ENCODE measurements at places on chromosomes 16 and 17.

GRCh38 chr16:86060381-86061317 is 161.7 kb downstream of the IRF8 start:
- peak; percentile 54 for DNase-seq

DNA sequence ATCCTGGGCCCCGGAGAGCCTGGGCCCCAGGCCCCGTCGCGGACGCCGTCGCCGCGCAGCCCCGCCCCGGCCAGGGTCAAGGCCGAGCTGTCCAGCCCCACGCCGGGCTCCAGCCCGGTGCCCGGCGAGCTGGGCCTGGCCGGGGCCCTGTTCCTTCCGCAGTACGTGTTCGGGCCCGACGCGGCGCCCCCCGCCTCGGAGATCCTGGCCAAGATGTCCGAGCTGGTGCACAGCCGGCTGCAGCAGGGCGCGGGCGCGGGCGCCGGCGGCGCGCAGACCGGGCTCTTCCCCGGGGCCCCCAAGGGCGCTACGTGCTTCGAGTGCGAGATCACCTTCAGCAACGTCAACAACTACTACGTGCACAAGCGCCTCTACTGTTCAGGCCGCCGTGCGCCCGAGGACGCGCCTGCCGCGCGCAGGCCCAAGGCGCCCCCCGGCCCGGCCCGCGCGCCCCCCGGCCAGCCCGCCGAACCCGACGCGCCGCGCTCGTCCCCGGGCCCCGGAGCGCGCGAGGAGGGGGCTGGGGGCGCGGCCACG is 36.8 kb upstream of the ZC3H18 start:
- DNase-seq = no peak

DNA sequence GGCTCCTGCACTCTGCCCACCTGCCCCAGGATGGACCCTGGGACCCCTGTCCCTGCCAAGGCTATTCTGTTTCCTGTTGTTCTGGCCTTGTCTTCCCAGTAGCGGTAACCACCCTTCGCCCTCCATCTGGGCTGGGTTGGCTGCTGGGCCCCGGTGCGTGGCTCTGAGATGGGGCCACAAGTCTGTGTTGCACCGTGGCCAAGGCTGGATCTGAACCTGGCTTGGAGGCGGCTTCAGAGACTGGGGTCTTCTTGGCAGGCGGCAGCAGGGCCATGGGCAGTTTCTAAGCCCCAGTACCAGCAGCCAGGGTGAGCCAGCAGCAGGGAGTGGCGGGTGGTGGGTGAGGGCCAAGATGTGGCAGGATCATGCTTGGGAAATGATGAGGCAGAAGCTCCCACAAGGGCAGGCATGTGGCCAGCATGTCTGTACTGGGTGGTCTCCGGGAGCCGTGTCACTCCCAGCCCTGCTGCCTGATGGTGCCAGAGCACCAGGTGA is 12.6 kb downstream of the MAP2K3 start:
- DNase-seq = no peak

DNA sequence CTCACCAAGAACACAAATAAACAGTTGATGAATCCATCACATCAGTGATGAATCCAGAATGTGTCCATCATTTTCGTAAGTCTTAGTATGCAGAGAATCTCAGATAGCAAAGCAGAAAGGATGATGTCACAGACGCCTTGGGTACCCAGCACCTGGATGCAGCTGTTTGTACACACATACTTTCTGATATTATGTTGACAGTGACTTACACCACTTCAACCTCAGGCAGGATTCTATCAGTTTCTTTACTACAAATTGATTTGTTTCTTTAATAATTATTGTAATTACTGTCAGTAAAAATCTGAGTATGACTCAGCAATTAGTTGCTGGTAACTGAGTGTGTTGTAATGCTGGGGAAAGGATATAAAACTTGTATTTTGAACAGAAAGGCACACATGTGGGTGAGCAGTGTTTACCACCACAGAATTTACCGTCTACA is 159.8 kb downstream of the RPTOR start:
- no peak for DNase-seq

GRCh38 chr17:80295146-80295545 is 34.5 kb downstream of the RNF213 start:
- no peak for DNase-seq

- DNase-seq = peak; percentile 71
Measured at GRCh38 chr17:13003454-13003851, 14.4 kb downstream of the ELAC2 start.

DNA sequence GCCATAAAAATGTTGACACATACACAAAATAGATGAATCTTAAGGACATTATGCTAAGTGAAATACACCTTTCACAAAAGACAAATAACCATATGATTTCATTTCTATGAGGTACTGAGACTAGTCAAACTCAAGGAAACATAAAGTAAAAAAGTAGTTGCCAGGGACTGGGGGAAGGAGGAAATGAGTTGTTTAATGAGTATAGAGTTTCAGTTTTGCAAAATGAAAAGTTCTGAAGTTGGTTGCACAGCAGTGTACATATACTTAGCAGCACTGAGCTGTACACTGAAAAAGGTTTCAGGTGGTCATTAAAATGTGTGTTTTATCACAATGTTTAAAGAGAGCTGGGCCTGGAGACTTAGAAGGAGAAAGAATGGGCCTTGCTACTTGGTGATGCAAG is 4.7 kb upstream of the SLC13A2 start:
- no peak for DNase-seq

- DNase-seq = no peak
Measured at GRCh38 chr17:64622931-64623654, 39.0 kb downstream of the SMURF2 start.

- DNase-seq = no peak
Measured at GRCh38 chr16:87995644-87996043, 44.4 kb downstream of the BANP start.

- no peak for DNase-seq
Measured at GRCh38 chr17:70137451-70138230, 31.7 kb upstream of the KCNJ2 start.

GRCh38 chr17:17150448-17150800 is 55.7 kb downstream of the PLD6 start:
- DNase-seq = no peak

DNA sequence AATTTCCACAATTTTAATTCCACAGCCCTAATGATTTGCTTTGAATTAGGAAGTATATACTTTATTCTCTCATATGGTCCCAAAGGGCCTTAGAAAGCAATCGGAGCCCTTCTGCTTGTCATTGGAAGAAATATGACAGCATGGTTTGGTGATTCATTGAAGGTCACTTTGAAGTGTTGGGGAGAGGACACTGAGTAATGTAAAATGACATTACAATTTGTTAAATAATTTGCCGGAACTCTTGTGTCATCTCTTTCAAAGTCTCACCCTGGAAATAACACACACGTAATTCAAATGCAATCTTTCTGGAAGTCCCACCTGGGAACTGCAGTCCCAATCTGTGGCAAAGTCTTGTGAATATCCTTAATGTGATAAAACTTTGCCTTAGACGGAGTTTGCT is 59.8 kb downstream of the BMERB1 start:
- DNase-seq = no peak

DNA sequence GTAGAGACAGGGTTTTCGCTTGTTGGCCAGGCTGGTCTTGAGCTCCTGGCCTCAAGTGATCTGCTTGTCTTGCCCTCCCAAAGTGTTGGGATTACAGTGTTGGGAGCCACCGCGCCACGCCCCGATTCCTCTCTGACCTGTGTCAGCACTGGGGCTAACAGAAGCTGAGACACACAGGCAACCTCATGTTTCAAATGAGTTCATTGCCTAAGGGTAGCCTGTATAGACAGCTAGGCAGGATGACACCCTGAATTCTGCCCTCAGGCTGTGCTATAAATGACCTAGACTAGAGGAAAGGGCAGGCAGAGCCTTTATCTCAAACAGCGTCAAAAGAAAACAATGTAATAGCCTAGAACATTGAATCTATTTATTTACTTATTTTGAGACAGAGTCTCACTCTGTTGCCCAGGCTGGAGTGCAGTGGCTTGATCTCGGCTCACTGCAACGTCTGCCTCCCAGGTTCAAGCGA is 2.3 kb upstream of the CDK3 start:
- DNase-seq = no peak

DNA sequence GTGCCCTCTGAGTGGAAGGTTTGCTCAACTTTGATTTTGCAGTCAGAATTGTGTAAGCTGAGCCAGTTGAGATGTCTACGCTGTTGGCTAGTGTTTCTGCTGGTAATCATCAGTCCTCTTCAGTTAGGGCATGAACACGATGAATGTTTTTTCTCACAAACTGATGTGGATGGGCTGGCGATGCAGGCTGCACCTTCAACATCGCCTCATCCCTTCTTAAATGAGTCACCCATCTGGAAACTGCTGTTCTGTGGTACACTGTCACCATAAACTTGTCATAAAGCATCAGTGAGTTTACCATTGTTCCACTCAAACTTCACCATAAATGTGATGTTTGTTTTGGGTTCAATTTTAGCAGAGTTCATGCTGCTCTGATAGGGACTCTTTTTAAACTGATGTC is 8.4 kb downstream of the C16orf95 start:
- DNase-seq = peak; percentile 10

DNA sequence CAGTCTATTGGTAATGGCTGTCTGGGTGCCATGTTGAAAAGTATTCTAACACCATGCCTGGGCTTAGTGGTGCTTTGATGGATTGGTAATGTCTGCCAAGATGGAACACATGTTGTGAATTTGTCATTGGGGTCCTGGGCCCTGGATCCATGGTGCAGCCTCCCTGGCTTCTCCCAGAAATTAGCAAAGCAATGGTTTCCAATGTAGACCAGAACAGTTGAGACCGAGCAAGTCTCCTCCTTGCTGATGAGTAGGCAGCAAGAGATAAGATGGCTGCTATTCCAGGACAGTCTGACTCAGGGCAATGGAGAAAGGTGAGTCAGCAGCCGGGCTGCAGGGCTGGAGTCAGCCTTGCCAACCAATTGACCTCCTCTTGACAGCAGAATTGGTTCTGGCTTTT is 30.8 kb downstream of the GPR139 start:
- no peak for DNase-seq

DNA sequence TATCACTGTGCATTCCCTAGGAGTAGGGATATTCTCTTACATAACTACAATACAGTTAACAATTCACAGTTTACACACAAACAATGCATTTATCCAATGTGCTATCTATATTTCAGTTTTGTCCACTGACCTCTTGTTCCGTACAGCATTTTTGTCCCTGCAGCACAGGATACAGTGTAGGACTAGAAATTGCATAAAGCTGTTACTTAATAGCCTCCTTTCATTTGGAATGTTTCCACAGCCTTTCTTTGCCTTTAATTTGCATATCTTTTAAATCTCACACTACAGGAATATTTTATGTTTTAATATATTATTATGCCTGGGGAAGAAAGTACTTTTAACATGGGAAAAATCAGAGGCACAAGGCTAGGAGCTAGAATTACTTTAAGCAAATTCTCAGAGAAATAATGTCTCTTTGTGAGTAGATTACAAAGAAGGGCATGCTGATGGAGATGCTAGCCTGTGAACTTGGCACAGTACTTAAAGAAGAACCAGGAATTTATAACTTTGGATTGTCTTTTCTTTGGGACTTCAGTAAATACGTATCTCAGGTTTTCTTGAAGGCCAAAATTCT is 144.3 kb downstream of the ITFG1 start:
- no peak for DNase-seq

GRCh38 chr17:55350825-55351205 is 70.8 kb downstream of the MMD start:
- no peak for DNase-seq

DNA sequence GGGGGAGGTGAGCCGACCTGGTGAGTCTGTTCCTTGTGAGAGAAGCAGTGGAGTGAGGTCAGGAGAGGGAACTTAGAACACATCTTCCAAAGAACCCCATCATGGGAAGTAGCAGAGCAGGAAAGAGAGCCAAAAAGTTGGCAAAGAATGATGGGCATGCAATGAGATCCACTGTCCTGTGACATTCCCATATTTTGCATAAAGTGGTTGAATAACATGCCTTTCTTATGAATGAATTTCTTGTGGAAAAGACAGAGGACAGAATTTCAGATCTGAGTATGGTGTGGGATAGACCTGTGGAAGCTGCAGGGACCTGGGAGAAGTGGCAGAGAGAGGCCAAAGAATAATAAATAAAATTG is 41.3 kb downstream of the TMEM100 start:
- DNase-seq = no peak

GRCh38 chr16:57308041-57308440 is 23.6 kb upstream of the PLLP start:
- peak; percentile 13 for DNase-seq

GRCh38 chr16:66382966-66383299 is 16.4 kb downstream of the CDH5 start:
- DNase-seq = no peak

DNA sequence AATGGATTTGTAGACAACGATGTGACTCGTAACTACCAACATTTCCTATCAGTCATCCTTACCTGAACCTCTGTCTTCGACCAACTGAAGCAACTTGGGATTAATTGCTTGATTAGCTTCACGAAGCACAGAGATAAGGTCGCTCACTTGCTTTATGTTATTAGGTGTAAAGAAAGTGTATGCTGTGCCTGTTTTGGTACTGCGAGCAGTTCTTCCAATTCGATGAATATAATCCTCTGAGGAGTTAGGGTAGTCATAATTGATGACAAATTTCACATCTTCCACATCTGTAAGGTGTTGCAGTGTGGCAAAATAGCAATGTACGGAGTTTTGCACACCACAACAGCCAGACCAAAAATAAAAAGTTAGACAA is 3.6 kb upstream of the POLG2 start:
- no peak for DNase-seq

DNA sequence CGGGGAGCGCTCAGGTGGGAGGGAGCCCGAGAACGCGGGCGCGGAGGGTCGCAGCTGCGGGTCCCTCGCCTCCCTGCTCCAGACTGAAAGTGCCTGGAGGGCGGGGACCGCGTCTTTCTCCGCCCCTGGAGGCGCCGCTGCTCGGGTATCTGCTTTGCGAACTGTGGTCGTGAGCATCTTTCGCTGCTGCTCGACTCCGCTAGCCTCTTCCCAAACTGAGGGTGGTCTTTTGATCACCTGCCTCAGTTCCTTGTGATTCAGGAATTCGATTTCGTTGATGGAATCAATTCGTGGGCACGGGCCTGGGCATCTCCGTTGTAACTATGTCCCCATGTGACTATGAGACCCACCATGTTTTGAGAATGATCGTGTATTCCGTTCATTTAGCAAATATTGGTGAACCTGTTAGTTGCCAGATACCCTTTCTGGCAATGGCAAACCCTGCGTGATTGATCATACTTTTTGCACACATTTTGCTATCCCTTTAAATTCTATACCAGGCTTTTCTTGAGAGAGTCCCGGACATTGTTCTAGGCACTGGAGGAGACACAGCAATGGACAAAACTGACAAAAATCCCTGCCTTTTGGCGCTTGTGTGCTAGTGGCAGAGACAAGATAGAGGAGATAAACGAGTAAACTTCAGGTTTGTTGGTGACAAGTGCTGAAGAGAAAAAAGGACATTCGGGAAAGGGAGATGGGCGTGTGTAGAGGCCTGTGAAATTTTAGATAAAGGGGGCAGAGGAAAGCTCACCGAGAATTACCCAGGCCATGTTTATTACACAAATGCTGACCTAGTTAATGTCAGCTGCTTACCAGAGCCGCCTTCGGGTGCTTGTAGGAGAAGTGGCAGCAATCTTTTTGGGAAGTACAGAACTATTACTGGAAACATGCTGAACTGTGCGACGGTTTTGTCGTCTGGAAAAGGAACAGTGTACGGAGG is 948 bp downstream of the UTP18 start:
- no peak for DNase-seq

GRCh38 chr17:17783116-17783824 is 53.5 kb downstream of the SREBF1 start:
- peak; percentile 85 for DNase-seq

All from spleen (tissue), 13 donors.